ENCODE measurements at places on chromosomes 1 and 21.

DNA sequence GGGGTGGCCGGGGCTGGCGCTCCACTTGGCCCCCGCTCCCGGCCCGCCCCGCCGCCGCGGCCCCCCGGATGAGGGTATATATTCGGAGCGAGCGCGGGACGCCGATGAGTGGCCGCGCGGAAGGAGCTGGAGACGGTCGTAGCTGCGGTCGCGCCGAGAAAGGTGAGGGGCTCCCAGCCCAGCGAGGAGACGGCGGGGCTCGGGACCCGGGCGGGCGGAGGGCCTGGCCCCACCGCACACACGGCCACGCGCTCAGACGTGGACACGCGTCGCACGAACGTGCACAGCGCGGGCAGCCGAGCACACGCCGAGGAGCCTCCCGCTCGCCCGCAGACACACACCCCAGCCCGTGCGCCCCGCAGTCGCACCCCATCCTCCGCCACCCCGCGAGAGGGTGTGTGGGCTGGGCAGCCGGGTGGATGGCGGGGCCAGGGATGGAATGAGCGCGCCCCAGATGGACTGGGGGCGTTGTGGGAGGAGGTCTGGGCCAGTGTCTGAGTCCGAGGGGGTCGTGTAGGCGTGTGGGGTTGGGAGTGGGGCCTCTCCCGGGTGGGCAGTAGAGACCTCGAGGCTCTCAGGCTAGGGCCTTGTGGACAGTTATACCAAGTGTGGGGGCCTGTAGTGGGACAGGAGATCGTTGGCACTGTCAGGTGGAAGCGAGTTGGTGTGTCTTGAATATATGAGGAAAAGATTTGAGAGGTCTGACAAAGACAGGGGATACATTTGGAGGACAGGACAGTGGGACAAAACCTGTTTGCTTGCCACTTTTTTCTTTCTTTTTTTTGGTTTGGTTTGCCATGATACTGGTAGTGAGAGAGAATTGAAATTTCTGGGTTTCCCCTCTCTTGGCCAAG is at the start of gene UAP1:
TSS of gene UAP1 (plus strand) at position 107 of the 854 bp plus-strand sequence. CDS start 4,347 bp downstream, outside the sequence.
- DNase-seq = no peak

GRCh38 chr21:34192646-34193285 is 119.4 kb downstream of the MRPS6 start:
- DNase-seq = no peak

- DNase-seq = no peak
Observed at GRCh38 chr1:84370831-84371394, 27.4 kb upstream of the DNASE2B start.

DNA sequence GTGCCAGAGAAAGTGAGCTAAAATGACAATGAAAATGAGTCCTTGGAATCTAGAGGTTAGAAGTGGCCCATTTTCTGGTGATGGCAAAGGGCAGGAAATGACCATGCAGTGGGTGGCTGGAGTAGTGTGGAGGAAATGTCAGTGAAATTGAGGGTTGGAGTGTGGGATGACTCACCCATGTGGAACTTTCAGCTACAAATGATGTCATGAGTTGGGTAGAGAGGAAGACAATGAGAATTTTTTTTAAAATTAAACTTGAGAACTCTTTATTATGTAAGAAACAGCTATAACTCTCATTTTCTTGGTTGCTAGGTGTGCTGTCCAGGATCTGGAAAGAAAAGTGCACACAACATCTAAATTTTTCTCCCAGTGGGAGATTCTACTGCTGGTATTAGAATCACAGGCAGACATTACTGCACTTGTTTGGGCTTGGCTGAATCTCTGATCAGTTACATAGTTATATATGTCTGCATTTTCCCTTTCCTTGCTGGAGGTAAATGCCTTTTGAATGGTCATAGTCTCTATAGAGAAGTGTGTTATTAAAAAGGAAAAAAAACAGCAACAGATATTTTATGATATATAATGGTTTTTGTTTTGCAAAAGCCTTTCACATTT is 56.8 kb upstream of the GNG12 start:
- DNase-seq = no peak

DNA sequence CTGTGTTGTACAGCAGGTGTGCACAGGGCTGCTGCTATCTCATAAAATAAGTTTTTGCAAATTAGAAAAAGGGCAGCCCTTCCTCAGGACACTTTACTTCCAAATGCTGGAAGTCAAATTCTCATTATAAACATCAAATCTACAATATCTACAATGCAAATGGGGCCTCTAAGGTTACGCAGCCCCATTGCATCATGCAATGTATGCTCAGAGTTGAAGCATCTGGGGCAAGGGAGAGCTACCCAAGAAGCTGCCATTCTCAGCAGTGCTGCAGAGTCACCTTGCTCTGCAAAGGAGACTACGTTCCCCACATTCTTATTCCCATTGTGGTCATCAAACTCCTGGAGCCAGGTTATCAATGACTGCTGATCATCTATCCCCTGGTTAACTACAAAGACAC is 208.9 kb upstream of the POGK start:
- no peak for DNase-seq

DNA sequence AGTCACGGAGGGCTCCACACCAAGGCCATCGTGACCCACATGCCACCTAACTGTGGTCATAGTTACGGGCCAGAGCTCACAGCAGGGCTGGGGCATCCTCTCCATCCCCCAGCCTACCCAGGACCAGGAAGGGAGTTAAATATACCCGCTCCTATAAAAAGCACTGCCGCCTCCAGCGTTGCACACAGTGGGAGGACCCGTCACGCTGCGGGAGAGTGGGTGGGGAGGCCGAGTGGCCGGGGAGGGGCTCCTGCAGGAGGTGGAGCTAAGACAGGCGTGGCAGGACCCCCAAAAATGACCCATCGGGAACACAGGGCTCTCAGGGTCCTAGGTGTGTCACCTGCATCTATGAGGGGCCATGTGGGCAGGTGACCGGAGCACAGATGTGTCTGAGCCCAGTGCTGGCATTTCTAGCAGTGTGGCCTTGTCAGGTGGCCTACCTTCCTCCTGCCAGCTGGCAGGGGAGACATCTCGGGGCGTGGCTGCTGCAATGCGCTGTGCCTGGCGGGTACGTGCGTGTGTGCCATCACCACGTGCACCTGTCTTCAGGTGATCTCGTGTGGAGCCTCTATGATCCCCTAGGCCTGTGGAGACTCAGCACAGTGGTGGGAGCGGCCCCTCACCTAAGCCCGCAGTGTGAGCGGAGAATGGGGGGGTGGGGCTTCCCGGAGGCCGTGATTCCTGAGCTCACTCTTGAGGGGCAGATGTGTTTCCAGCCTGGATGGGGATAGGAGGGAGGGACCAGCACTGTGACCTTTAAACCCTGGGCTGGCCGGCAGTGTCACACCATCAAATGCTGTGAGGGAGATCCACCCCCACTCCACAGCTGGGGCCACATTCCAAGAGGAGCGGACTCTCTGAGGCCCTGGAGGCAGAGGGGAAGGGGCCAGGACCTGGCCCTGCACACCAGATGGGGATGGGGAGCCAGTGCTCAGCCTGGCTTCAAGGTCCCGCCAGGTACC is 17.7 kb downstream of the AGRN start:
- DNase-seq = no peak

GRCh38 chr1:201008666-201009360 is 14.7 kb downstream of the KIF21B start:
- DNase-seq = no peak

DNA sequence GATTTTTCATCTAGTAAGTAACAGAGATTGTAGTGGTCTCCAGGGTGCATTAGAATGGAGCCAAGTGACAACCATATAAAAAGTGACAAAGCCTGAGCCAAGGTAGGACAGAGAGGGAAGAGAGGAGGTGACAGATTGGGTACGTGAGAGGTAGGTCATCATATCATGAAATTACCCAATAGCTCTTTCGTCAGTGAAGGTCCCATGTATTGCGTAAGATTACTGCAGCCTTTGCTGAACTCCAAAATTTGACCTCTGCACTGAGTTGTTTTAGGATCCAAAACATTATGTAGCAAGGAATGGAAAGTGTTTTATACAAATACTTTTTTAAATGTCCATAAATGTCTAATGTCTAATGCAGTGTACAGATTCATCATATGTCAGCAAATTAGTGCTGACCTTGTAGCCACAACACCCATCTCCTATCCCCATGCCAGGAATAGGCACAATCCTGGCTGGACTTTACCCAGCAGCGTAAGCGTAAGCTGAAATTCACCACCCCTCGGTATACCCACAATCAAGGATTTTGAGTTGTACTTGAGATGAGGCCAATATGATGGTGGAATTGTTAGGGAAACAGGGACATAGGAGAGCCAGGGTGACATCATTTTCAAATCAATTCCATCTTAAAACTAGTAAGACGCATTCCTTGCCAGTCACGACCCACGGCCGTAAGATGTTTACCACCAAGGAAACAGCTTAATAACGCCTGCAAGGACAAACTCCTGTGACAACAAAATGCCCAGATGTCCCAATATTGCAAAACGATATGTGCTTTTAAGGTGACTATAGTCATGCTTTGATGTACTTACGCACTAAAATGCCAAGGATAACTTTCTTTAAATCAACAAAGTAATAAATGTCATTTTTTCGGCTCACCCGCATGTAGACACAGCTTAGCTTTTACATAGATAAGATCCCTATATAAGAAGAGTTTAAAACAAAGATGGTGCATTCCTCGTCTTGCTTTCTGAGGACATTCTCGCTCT is 38.1 kb upstream of the GREM2 start:
- DNase-seq = no peak

- no peak for DNase-seq
Observed at GRCh38 chr1:184691719-184692324, 62.8 kb downstream of the EDEM3 start.

GRCh38 chr1:176141449-176141848 is 65.6 kb downstream of the COP1 start:
- no peak for DNase-seq

DNA sequence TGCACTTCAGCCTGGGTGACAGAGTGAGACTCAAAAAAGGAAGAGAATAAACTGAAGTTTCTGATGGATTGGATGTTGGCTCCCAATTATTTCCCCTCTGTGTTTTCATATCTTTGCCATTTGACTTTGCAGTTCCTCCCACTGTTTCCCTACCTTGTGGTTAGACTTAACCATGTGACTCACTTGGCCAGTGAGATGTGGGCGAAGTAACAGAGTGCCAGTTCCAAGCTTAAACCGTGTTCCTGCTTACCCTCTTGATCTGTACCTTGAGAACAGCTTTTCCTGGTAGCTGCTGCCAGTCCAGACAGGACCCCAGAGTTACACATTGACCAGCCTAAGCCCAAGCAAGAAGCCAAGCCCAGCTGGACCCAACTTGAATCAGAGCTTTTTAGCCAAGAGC is 323.4 kb downstream of the LTN1 start:
- DNase-seq = no peak

- no peak for DNase-seq
Observed at GRCh38 chr1:185775501-185775900, 41.3 kb downstream of the HMCN1 start.

- no peak for DNase-seq
Observed at GRCh38 chr1:214445831-214446614, 105.4 kb downstream of the PTPN14 start.

DNA sequence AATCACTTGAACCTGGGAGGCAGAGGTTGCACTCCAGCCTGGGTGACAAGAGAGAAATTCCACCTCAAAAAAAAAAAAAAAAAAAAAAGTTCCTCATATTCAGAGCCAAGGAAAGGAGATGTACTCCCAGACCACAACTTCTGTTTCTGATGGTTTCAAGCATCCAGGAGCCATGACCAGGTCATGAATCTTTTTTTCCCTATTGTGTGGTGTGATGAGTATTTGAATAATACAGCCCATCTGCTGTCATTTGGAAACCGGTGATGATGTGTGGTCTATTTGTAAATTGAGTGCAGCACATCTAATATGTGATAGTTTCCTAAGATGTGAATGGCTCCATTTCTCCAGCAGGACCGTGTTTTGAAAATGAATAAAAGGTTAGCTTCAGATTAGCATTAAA is 18.6 kb downstream of the PIK3CD start:
- DNase-seq = no peak

DNA sequence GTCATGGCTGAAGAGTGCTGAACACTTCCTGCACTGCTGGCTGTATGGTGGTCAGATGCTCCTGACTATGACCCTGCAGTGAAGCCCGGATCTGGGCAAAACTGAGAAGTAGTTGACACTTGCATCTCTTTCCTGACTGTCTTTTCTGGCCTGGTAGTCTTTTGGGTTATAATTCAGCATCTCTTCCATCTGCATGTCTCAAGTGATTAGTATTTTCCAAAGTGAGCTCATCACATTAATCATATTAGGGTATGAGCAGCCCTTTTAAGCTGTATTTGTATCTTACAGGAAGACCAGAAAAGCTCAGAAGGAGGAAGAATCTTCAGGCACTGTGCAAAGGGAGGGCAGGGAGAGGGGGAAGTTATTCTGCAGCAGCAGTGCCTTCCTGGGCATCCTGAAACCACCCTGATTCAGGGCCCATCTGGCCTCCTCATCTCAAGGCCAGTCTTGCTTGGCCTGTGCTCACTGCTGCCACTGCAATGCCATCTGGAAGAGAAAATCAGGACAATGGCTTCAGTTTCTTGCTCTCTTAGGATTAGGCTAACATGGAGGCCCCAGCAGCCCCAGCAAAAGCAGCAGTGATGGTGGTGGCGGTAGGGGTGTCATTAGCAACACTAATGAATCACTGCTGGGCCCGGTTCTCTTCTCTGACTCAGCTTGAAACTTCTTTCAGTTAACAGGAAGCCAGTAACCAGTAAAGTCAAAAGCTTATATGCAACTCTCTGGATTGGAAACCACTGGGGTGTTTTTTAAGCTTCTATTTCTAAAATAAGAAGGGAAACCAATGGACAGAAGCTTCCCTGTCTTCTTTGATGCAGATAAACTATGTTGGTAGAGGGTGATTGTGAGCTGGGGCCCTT is 63.3 kb upstream of the WDR26 start:
- peak; percentile 54 for DNase-seq
